ENCODE measurements at places on chromosomes 6 and 20.

GRCh38 chr6:69570106-69570505 lies 226.7 kb downstream of the LMBRD1 start:
- no peak for DNase-seq

DNA sequence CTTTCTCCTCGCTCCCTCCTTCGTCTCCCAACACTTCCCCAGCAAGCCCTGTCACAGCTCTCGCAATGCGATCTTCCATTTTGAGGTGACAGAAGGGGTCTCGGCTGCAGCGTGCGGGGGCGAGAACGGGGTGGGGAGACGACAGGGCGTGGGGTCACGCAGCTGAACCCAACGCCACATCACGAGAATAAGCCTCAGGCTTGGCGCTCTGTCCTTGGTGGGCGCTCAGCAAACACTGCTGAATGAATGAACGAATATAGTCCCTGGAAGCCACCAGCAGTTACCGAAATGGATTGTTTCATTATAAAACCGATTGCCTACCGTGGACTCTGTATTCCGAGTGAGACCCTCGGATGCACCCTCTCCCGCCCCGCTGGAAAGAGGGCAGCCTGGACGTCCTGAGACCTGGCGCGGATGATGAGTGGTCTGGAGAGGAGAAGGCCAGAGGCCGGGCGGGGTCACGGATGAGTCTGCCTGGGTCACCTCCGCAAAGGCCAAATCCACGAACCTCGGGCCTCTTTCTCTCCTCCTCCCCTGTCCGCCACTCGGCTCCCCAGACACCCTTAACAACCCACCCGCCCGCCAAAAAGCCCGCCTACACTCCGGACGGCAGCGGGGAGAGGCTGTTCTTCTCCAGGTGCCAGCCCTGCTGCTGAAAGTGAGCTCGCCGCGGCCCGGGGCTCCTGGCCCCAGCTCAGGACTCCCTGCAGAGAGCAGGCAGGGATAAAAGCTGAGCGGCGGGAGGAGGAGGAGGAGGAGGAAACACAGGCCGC lies 3.7 kb downstream of the NRN1 start:
- no peak for DNase-seq

- no peak for DNase-seq
These were observed 11.6 kb downstream of the PTPRT start for GRCh38 chr20:43178080-43178479.

GRCh38 chr20:63712191-63712590 lies 4.4 kb downstream of the ZGPAT start:
- DNase-seq, result no peak

DNA sequence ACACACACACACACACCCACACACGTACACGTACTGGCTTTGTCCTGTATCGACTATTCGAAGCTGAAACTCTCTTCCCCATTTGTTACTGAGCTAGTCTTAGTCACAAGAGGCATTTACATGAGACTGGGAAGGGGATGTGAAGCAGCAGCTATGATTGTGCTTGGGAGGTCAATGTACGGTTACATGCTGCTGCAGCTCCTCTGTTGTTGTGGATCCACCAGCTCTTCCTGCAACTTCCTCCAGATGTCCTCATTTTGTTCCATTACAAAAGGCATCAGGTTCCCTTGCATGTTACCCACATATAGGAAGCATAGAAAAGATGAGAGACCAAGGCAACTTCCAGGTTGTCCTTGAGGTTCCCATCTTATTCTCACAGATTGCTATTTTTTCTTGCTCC lies 612.4 kb upstream of the IMPG1 start:
- DNase-seq, result no peak

DNA sequence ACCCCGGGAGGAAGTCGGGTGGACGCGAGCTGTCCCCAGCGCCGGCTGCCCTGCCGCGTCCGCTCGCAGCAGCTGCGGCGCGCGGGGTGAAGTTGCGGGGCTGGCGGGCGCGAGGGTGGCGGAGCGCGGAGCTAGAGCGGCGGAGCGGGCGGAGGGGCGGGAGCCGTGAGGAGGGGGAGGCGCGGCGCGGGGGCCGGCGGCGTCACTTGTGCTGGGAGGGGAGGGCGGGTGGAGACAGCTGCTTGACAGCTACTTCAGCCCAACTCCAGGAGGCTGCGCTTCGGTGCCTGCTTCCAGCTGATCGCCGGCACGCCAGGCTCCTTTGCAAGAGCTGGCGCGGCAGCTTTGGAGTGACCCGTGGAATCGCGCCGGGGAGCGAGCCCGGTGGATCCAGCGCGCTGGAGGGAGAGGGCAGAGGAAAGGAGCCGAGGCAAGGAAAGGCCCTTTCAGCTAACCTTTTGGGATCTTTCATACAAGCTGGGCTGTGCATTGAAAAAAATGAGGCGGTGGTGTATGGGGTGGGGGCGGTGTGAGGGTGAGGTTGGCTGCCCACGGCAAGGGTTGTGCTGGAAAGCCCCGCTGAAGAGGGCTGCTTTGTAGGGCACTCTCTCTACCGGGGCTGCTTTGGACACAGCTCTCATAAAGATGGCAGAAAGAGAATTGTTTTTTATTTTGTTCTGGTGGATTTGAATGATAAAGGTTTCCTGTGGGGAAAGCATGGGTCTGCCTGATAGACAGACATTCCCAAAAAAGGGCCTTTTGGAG lies 24.6 kb downstream of the RIPOR2 start:
- DNase-seq, result peak; percentile 67
